ENCODE measurements at places on chromosomes 11 and 22.

DNA sequence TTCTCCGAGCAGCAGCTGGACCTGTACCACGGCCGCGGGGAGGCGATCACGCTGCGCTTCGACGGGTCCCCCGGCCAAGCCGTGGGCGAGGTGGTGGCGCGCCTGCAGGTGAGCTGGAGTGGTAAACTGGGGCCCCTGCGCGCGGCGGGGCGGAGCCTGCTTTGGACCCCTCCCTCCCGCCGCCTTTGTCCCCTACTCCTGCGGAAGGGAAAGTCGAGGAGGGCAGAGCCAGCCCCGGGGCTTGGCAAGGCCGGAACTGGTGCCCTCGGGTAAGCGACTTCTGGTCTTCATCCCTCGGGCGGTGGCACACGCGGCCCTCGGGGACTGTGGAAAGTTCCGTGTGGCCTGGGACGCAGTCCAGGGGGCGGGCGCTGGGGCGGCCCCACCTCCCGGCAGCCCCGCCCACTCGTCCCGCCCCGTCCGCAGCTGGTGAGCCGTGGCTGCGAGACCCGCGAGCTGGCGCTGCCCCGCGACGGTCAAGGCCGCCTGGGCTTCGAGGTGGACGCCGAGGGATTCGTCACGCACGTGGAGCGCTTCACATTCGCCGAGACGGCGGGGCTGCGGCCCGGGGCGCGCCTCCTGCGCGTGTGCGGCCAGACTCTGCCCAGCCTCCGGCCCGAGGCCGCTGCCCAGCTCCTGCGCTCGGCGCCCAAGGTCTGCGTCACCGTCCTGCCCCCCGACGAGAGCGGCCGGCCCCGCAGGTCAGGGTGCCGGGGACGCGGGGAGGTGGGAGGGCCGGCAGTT, 9.2 kb downstream of the SIPA1 start:
- no peak for DNase-seq

GRCh38 chr11:11808992-11809615, 32.7 kb upstream of the USP47 start:
- no peak for DNase-seq

GRCh38 chr11:76689313-76690260, 19.0 kb upstream of the LRRC32 start:
- no peak for DNase-seq

- DNase-seq: no peak
Observed at GRCh38 chr11:79054636-79055035, 386.2 kb downstream of the TENM4 start.

DNA sequence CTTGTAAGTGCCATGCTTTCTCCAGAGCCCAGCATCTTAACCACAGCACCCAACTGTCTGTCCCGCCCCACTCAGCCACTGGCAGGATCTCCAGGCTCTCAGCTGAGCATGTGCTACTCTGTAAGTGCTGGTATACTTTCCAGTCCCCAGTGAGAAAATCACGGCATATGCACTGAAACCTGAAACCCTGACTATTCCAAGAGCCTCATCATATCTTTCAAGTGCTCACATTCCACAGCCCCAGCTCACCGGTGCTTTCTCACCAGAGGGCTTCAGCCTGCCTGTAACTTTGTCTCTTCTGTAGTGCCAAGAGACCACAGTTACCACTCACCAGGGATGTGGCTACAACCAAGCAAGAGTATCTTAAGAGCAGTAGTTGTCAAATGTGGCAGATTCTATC, 24.4 kb upstream of the PAMR1 start:
- DNase-seq: no peak

DNA sequence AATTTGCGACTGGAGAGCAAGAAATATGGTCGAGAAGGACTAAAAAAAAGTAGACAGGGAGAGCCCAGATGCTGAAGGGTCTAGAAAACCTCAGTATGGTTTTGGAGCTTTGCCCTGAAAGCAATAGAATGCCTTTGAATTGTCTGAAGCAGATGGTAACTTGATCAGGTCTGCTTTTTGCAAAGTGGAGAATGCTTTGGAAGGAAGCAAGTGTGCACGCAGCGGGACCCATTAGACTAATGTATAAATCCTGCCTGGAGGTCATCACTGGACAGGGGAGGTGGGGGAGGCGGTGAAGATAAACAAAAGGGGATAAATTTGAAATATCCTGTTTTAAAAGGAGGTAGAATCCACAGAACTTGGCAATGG, 757 bp upstream of the HINFP start:
- DNase-seq: no peak

DNA sequence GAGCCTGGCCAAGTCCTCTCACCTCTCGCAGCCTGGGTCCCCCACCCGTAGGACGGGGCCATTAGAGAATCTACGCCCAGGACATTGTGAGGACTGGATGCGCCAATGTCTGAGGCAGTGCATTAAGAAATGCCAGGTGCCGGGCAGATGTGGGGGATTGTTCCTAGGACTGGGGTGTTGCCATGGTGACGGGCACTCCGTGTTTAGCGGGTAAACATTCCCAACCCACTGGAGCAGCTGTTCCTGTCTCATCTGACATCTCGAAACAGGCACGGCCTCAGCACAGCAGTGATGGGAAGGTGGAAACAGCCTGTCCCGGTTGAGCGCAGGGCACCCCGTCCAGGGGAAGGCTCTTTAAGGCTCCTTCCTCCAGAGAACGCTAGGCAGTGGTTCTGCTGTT, 99.6 kb upstream of the RTL6 start:
- no peak for DNase-seq

GRCh38 chr11:8477680-8478079, 116.3 kb downstream of the STK33 start:
- DNase-seq: no peak

- DNase-seq: peak; percentile 49
Observed at GRCh38 chr11:119254239-119254638, 48.1 kb downstream of the CBL start.

DNA sequence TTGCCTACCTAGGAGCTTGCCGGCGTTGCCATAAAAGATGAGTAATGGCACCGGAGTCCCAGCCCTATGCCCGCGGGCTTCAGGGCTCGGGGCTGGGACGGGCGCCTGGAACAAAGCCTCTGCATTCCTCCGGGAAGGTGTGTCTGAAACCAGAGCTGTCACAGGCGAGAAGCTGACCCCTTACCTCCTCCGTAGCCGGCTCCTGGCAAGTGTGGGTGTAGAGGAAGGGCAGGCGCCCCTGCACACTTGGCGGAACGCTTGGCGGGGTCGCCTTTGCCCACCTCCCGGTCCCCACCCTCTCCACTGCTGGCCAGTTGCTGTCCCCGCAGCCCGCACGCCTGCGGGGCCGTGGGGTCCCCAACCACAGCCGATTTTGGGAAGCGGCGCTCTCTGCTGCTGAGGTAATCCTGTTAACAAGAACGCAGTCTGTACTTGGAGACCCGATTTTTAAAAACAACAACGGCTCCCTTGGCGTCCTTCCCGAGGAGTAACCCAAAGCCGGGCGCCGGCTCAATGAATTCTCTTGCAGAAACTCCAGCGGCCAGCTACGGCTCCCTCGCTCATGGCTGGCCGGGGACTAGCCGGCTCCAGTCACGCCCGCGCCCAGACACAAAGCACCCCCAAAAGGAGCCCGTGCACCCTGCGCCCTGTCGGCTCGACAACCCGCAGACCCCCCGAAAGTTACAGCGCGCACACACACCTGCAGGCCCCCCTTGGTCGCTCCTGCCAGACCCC, 89.2 kb downstream of the PLEKHA7 start:
- no peak for DNase-seq

- DNase-seq: no peak
Observed at GRCh38 chr22:25697978-25698377, 44.0 kb upstream of the MYO18B start.

GRCh38 chr22:28043266-28043665, 124.2 kb upstream of the PITPNB start:
- no peak for DNase-seq

DNA sequence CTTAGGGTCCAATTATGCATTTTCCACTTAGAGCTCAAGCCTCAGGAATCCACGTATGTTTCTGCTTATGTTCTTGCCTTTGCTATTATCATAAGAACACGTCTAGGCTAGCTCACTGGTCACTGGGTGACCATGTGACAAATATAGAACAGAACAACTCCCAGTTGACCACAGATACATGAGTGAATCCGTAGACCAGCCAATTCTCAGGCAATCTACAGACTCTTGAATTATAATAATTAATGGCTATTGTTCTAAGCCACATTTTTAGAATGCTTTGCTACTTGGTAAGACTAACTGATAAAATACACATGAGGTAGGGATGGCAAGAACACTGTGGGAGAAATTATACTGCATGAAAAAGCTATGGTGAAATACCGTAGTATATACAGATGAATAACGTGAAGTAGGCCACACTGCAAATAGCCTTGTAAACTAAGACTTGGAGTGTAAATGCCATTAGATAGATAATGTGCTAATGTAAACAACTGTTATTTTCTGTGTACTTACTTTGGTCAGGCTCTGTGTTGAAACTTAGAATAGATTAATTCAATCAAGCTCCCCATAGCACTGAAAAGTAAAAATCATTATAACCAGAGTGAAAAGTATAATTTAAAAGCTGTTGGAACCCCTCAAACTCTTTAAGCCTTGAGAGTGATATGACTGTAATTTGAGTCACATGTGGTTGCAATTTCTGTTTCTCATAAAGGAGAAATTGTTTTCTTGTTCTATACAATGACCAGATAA, 366.2 kb upstream of the CCDC179 start:
- no peak for DNase-seq

- DNase-seq: no peak
Observed at GRCh38 chr11:19959648-19960059, 200.6 kb downstream of the DBX1 start.

GRCh38 chr11:44854741-44855492, 95.8 kb downstream of the TP53I11 start:
- DNase-seq: no peak

GRCh38 chr11:90809581-90809980, 586.7 kb upstream of the CHORDC1 start:
- no peak for DNase-seq

DNA sequence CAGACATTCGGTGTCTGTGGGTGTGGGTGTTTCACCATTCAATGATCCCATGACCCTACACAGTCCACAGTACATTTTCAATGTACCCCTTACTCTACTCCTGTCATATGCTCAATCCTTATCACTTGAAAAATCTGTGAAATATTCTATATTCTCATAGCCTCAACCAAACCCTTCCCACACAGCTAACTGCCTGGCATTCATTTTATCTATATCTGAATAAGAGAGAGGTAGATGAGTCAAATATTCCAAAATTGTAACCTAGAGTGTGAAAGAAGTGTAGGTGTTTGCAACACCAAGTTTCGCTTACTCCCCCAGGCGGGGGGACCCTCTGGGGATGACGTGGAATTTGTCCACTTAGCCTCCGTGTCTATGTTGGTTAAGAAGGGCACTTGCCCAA, 354.8 kb downstream of the ETS1 start:
- DNase-seq: peak; percentile 23

GRCh38 chr22:26643418-26644100, 13.8 kb upstream of the MIAT start:
- DNase-seq: no peak

- DNase-seq: no peak
Observed at GRCh38 chr11:106021181-106021966, 666 bp downstream of the MSANTD4 start.

- DNase-seq: no peak
Observed at GRCh38 chr22:47369431-47370015, 607.1 kb downstream of the TBC1D22A start.

DNA sequence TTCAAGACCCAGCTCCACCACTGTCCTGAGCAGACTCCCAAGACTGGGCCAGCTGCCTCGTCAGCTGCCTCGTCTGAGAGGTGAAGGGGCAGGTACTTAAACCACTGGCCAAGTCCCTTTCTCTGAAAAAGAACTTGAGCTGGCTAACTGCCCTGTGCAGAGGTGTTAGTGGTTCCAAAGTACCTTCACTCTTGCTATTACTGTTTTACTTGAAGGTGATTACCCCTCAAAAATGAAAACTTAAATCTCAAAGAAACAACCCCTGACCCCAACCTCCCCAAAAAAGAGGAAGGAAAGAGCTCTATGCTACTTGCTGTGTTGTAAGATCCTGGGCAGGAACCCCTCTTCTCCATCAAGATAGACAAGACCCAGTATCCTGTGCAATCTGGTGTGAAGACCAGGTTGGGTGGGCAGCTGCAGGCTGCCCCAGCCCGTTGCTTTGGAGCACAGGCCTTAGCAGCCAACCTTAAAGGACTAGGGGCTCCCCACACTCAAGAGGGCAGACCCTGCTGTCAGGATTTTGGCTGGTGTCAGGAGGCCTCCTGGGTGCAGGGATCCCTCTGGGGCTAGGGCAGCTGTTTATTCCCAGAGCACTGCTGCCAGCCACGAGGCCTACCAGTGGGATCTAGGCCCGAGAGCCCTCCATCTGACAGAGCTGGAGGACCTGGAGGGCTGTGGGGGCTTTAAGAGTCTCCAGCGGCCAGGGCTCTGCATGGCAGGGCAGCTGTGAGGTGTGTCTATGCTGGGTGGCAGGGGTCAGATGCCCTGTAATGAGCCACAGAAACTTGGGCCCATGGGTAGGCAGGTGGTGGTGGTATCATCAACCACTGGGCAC, 13.0 kb downstream of the GUCD1 start:
- DNase-seq: no peak

DNA sequence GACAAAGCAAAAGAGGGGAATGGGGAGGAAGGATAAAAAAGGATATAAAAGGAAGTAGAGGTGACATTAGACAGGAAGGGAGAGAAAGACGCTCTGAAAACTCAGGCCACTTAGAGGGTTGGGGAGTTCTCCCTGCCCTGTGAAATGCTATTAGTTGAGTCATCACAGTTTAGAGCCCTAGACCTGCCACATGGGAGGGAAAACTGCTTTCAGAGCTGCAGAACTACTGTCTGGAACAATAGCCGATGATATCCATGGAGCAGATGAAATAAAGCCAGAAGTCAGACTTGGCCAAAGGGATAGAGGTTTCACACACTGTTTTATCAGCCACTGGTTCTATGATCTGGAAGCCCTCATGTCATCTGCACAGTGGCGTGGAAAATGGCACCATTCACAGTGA, 157.9 kb downstream of the NCAM1 start:
- no peak for DNase-seq
